Right atrium auricular region (tissue), 2 donors: ENCODE measurements at places on chromosomes 5 and 9. TPM values are rescaled to one million over a fixed set of nuclear protein-coding genes. Genes with fewer than 3 reads are reported as not detected.

The SLC45A2 gene
- total RNA-seq, result not detected

The PSD2 gene
- total RNA-seq, result 0.19 TPM

The GRXCR2 gene
- 0.24 TPM for total RNA-seq

The SAXO1 gene
- not detected for total RNA-seq

The CAMK2A gene
- total RNA-seq, result 18.2 TPM

The KIF12 gene
- total RNA-seq, result not detected

The SAP30L gene
- 18.9 TPM for total RNA-seq

The PCDHGA8 gene
- 5.0 TPM for total RNA-seq

The AQP7 gene
- total RNA-seq, result 58.4 TPM
